ENCODE measurements at places on chromosomes 16 and 17.

- DNase-seq: no peak
Observed at GRCh38 chr16:12871784-12872183, 29.6 kb upstream of the SHISA9 start.

DNA sequence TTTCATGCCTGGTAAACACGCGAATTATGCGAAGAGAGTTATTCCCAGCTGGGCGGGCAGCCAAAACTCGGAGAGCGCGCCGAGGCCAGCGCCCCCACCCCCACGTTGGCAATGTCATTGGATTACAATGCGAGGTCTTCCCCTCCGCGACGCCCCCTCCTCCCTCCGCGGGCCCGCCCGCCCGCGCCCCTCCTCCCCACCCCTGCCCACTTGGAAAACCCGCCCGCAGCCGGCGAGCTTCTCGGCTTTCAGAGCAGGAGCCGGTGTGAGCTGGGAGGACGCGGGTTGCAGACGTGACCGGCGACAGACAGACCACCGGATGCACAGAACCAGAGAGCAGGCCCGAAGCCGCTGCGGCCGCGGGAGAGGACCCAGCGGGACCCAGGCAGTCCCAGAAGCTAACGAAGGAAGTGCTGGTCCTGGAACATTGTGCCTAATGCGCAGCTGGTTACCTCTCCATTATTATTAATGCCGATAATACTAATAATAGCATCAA is 4.0 kb downstream of the NOG start:
- no peak for DNase-seq

DNA sequence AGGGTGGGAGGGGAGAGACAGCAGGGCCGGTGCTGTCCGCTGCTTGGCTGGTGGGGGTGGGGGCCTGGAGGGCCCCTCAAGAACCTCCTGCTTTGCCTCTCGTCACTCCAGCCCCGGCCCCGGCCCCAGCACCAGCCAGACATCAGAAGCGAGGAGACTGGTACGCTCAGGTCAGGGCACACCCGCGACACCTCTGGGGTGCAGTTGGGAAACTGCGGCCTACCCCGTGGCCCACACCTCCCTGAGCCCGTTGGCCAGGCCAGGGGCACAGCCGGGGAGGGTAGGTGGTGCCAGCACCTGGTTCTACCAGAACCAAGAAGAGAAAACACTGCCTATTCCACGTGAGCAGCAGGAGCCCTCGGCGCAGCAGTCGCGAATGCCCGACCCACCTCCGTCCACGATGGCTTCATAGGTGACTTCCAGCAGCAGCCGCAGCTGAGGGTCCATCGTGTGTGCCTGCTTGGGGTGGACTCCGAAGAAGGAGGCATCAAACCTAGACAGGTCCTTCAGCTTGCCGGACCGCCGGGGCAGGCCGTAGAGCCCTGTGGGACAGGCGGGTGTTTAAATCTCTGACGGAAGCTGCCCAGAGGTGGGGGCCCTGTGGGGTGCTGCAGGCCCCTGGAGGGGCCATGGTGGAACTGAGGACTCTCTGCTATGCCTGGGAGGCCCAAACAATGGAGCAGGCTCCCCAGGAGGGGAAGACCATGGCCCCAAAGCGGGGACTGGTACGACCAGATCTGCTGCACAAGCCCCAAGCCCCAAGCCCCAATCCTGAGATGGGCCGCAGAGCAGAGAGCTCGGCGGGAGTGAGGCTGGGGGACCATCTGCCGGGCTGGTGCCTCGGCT is 2.9 kb downstream of the FASN start:
- no peak for DNase-seq

- DNase-seq: no peak
Observed at GRCh38 chr16:53781023-53781605, 77.2 kb downstream of the FTO start.

Data from COR-L47 (cell line).